ENCODE measurements at places on chromosomes 1 and 21. TPM values are rescaled to one million over a fixed set of nuclear protein-coding genes. Genes with fewer than 3 reads are reported as not detected.

TFB2M gene
- total RNA-seq: 6.9 TPM

SGIP1 gene
- 40.2 TPM for total RNA-seq

COL8A2 gene
- 33.2 TPM for total RNA-seq

IFNAR1 gene
- 38.5 TPM for total RNA-seq

POLR3C gene
- 22.1 TPM for total RNA-seq

LMOD1 gene
- total RNA-seq: 297 TPM

CD160 gene
- total RNA-seq: not detected

SPOCD1 gene
- total RNA-seq: 13.5 TPM

MTF1 gene
- total RNA-seq: 17.8 TPM

LCE1C gene
- not detected for total RNA-seq

PARS2 gene
- 2.8 TPM for total RNA-seq

SYT14 gene
- not detected for total RNA-seq

GJC2 gene
- total RNA-seq: 6.9 TPM

DNA sequence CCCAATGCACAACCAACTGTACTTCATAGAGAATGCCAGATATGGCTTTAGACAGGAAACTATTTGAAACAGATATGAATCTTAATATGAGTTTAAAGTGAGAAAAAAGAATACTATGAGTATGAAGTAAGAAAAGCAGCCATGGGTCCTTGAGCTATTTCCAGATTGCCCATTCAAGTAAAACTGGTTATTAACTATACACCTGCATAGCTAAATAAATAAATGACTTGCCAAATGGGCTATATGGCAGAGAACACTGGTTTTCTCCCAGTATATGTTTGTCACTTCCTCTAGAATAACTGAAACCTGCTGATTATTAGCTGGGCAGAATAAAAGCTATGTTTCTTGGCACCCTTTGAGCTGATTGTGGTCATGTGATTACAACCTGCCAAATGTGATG, 17.0 kb upstream of the CD1C start:
- no peak for DNase-seq

DNA sequence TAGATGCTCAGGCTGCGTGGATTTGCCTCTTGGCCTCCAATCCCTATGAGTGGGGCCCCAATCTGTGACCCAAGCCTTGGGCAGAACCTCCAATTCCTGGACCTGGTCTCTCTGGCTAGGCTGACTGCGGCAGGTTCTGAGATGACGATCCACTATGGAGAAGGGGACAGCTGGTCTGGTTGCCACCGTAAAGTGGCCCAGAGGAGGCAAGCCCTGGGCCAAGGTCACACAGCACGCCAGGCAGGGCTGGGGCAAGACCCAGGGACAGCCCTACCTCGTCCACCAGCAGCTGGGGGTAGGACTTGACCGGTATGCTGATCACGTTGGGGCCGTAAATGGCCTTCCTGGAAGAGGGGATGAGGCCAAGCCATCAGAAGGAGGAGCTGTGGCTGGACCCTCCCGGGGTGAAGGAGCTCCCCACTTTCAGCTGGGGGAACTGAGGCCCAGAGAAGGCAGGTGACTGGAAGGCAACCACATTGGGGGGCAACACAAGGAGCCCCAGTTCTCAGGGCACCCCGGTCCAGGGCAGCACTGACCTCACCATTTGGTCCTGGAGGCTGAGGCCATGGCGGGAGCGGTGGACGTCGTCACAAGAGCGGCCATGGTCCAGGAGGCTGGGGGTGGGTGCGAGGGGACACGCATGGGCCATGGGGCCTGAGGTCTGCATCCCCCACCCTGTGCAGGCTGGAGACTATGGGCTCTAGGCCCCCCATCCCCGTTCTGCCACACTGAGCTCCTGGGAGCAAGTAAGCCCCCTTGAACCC, 9.8 kb downstream of the ATP13A2 start:
- no peak for DNase-seq

GRCh38 chr1:212691561-212692071, 8.0 kb downstream of the BATF3 start:
- DNase-seq: no peak

- DNase-seq: no peak
Observed at GRCh38 chr1:110205591-110206155, 4.4 kb upstream of the KCNC4 start.

DNA sequence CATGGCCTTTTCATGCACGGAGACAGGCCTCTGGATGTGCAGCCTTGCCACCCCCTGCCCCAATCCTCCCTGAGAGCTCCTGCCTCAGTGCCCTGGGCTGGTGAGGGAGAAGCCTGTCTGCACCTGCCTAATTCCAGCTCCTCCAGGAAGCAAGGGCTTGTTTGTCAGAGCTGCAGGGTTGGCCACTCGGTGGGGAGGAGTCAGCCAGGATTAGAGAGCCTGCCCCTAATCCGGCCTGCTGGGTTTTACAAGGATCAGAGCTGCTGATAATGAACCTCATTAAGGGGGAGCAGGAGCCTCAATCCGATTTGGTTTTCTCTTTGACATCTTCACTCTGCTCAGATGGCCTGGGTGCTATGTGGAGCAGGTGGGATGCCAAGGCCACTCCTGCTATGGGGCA, 31.9 kb upstream of the LHX4 start:
- DNase-seq: no peak

DNA sequence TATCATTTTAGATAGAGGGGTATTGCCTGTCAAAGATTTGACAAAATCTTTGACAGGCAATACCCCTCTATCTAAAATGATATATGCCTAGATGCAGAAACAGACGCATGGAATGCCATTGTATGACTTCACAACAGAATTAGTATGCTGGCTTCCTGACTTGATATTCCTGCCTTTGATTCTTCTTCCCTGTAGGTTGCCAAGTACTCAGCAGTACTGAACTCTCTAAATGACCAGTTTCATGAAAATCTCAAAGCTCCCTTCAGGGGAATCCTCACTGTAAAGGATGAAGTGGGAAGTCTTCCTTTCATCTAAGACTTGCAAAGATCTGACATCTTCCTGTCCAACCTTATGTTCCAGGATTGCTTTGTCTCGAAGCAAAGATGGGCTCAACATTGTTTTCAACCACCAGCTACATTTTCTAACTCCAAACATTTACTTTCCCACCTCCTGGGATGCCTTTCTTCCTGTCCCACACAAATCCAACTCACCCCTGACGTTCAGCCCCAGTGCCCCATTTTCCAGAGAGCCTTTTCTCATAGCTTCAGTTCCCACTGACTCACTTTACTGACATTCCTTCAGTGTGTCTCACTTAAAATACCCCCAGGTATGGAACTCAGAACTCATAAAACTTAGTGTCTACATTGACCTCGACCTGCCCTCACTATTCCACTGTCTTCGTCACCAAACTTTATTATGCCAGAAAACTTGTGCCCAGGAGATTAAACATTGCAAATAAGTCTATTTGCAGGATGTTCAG, 67.3 kb upstream of the KCNJ6 start:
- no peak for DNase-seq

DNA sequence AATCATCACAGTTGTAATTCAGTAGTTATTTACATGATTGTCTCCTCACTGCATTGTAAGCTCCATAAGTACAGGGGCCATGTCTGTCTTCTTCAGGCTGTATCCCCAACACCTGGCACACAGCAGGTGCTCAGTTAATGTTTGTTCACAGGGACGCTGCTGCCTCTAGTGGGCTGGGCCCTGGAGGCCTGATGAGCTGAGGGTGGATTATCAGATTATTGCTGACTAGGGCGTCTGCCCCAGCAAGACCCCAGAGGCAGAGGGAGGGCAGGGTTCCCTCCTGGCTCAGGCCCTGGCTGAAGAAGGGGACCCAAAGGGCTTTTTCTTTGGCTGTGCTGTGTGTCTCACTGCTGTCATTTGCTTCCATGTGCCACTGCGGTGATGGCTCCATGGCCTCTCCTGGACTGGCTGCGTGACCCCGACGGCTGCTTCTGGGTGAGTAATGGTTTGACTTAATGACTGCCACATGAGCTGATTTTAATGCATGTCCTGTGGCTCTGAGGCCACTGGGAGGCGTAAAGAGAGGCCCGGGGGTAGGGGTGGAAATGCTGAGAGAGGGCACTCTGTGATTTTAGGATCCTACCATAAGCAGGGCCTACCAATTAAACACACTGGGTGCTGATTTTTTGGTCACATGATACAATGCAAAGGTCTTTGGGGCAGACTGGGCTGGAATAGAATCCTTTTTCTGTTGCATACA, 20.8 kb upstream of the EPB41 start:
- DNase-seq: no peak

DNA sequence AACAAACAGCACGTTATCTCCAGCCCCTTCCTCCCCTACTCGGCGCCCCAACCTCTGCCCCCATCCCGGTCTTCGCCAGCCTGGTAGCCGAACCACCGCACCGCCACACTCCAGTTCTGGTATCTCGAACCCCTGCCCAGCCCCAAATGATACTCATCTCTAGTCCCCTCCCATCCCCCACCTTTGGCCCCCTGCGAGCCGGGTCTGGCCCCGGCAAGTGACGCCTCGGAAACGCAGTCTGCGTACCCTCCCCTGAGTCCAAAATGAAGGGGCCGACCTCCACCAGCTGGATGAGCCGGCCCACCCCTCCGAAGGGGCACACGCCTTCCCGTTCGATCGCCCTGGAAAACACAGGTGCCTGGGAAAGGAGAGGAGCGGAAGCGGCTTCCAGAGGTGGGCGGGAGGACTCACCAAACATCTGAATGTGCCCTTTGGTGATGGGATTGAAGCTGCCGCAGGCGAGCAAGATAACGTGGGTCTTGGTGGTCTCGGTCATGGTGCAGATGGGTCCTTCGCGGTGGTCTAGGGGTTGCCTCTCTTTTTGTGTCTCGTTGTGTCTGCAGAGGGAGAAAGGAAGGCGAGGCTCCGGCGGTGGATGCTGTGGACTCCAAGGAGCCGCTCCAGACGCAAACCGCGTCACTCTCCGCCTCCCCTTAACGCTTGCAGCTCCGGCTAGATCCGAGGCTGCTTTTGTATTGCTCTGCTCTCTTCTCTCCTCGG, at the start of gene NMNAT2:
Gene NMNAT2 (minus strand): TSS at position 609 of the 720 bp plus-strand sequence. CDS start 113 bp downstream, at position 496.
- no peak for DNase-seq

DNA sequence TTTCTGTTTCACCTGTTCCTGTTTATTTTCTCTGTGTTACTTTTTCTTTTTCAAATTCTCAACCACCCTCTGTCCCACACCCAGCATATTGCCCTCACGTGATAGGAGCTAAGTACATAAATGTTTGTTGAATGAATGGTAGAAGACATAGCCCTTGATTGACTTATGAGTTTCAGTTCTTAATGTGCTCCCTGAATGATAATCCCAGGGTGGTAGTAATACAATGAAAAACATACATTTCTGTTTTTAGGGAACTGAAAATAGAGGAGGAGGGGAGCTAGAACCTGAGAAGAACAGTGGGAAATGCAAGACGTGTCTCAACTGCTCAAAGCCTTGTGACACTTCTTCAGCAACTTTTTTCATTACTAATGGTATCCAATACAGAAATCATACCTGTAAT, 147.1 kb downstream of the SPATA46 start:
- no peak for DNase-seq

- DNase-seq: no peak
Observed at GRCh38 chr1:238343852-238344251, 453.1 kb upstream of the ZP4 start.

GRCh38 chr1:150512846-150513245, 2.7 kb upstream of the FALEC start:
- no peak for DNase-seq

DNA sequence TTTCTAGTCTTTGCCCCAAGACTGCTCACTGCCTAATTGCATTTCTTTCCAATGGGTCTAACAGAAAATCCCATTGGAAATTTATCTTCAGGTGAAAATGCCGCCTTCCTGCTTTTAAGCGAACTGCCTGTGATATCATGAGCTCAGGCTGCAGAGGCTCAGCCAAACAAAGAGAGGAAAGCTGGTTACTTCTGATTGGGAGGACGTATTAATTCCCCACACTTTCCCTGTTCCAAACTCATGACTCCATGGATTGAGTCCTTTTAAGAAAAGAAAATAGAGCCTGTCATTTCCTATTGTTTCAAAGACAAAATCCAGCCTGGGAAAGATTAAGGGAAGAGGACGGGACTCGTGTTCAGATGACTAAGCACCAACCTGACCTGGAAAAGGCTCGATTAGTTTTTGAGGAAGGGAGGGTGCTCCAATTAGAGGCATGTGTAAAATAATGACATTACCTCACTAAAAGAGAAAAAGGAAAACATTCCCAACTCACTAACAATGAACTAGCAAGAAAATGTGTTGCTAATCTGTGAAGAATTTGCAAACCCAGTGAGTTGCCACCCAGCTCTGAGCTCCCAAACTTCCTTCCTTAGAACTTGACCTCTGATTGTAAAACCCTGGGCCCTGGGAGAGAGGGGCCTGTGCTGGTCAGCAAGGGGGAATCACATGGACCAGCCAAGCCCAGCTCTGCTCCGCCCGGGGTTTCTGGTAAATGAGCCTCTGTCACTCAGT, 61.2 kb downstream of the TCP10L start:
- DNase-seq: no peak

DNA sequence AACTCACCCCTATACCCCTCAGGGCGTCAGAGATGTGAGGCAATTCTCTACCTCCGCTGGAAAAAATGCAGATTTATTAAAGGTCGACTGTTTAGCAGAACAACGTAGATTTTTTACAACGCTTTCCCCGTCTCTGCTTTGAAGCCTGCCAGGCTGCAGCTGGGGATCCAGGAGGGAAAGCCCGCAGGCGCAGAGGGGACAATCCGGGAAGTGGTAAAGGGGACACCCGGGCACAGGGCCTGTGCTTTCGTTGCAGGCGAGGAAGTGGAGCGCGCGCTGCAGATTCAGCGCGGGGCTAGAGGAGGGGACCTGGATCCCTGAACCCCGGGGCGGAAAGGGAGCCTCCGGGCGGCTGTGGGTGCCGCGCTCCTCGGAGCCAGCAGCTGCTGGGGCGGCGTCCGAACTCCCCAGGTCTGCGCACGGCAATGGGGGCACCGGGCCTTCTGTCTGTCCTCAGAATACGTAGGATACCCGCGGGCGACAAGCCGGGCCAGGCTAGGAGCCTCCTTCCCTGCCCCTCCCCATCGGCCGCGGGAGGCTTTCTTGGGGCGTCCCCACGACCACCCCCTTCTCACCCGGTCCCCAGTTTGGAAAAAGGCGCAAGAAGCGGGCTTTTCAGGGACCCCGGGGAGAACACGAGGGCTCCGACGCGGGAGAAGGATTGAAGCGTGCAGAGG, 5.5 kb downstream of the SIM2 start:
- DNase-seq: no peak

- no peak for DNase-seq
Observed at GRCh38 chr1:243964915-243965314, 86.2 kb upstream of the ZBTB18 start.

GRCh38 chr1:165869343-165869742, 41.9 kb downstream of the UCK2 start:
- DNase-seq: no peak

GRCh38 chr1:246577720-246578106, 11.5 kb downstream of the CNST start:
- DNase-seq: no peak

GRCh38 chr1:6180707-6181311, 688 bp upstream of the CHD5 start:
- DNase-seq: no peak

DNA sequence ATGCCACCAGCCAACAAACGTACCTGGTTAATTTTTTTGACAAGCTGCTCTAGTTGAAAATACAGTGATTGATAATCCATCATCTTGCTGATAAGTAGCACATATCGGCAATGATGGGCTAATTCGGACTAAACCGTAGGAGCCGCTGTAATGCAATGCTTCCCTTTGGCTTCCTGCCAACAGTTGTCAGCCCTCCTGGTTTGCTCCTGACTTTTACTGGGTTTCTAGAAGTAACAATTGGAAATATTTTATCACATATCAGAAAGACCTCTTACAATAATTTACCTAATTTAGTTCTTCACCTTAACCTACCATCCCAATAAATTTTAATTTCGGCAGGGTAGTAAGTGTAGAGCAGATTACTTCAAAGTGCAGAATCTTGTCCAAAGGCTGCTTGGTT, 148.5 kb downstream of the DHRS3 start:
- DNase-seq: no peak

Data from posterior vena cava (tissue), 2 donors.